ENCODE measurements at places on chromosomes 16 and 17.
A peak's percentile ranks its signal among the peaks of the same experiment; 100 is the strongest.

- no peak for DNase-seq
Observed at GRCh38 chr17:63997341-63998048, 656 bp upstream of the PRR29 start.

DNA sequence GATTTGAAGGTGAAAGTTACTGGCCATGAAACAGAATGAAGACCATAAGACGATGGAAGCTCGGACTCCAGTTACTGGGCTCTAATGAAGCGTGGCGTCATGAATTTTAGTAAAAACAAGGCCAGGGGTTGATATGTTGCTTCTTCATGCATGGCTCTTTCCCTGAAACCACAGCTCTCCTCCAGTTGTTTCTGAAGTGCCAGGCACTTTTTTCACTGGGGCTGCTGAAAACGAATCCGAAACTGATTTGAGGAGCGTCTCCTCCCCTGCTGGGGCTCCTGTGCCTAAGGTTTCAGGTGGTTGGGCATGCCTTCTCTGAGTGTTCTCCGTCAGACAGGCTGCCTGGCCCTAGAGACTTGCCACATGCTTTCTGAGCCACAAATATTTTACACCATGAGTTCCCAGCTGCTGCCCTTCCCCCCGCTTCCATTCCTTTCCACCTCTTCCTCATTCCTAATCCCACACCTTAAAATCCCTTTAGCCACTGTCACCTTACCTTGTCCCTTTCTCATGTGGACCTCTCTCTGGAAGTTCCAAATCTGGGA lies 3.7 kb upstream of the MYL4 start:
- DNase-seq, result peak; percentile 35

DNA sequence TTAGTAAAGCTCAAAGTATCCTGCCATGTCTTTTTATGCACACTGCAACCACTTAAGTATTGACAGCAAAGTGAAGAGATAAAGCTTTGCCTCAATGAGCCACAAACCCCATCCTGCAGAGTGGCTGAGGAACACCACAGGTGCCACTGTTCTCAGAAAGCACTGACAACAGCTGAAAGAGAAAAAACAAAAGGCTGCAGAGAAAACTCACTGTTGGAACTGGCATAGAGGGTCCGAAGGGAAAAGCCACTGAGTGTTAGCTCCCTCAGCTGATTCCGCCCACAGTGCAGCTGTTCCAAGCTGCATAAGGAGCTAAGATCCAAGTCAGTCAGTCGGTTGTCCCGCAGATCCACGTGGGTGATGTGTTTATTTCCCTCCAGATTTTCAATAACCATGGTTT lies 48.3 kb downstream of the PHLPP2 start:
- no peak for DNase-seq

- no peak for DNase-seq
Observed at GRCh38 chr16:84245956-84246678, 6.3 kb upstream of the KCNG4 start.

DNA sequence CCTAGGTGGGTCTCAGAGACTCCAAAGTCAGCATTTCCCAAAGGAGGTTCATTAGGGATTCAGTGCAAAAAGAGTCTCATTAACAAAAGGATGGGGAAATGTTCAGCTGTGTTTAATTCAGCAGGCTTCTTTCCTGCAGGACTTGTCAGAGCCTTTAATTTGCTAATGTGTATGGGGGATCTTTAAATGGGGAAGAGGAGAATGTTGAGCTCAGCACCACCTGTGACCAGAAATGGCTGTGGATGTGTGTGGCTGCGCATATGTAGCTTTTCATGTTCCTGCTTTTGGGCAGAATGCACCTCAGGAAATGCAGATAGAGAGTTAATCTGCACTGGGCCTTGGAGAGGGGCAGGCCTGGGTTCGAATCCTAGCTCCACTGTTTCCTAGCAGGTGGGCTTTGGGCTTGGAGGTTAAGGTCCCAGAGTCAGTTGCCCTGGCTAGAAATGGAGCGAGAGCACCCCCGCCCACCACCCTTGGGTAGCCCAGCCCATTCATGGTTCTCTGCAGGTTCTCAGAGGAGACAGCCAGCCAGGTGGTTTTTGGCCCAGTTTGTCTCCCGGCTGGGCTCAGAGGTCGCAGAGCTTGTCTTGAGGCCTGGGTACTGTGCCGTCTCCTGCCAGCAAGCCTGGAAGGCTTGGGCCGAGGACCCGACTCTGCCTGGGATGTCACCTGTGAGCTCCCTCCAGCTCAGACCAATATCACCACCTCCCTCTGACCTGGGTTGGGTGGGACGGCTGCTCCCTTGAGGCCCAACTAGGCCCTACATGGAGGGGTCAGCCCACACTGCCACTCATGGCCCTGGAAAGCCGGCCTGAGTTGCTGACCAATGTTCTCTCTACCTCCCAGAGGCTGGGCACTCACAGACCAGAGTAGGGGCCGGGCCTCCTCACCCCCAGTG lies 9.3 kb downstream of the ADCY7 start:
- DNase-seq, result no peak

DNA sequence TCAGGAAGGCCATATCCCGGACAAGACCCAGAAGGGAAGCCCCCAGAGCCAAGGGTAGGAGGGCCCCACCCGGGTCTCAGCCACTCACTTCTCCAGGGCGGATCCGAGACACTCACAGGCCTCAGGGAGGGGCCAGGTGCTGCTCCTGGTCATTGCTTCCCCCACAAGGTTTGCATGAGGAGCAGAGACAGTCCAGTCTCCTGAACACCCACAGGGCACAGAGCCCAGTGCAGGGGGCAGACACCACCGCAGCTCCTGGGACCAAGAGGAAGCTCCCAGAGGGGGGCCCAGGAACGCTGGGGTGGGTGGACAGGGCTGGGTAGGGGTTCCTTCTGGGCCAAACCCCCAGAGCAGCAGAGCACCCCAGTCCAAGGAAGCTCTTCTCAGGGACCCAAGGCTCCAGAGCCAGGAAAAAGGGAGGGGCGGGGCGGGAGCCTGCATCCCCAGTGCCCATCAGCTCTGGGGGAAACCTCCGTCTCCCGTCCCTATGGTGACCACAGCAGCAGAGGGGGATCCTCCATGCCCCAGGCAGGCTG lies 709 bp upstream of the MRPL28 start:
- DNase-seq, result no peak

DNA sequence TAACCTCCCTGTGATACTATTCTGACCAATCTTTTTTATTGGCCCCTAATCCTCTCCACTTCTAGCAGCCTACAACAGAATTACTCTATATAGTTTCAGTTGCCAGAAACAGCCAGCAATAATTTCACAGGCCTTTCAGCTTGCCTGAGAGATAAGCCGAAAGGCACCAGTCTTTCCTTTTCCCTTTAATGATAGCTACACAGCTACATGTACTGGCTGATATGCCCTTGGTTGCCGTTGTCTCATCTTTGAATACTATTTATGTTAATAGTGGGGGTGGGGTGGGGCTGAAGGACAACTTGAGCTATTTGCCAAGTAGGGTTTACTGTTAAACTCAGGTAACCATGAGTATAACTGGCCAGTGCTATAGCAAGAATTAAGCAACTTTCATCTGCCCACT lies 35.8 kb upstream of the RASL10B start:
- no peak for DNase-seq

GRCh38 chr17:73833775-73834488 lies 189.7 kb upstream of the SDK2 start:
- no peak for DNase-seq

DNA sequence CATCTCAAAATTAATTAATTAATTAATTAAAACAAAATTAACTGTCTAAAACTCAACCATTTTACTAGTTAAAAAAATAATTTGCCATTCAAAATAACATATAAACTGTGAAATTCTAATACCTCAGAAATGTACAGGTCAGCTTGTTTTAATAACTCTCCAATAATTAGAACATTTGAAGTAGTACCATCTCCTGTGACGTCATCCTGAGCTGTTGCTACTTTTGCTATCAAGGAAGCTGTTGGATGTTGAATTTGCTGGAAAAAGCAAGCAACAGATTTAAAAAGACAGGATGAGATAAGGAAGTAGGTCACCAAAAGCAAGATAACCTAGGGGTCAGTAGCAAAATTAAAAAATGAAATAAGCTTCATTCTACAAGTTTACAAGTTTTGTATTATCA lies 2.8 kb downstream of the CCT6B start:
- no peak for DNase-seq

DNA sequence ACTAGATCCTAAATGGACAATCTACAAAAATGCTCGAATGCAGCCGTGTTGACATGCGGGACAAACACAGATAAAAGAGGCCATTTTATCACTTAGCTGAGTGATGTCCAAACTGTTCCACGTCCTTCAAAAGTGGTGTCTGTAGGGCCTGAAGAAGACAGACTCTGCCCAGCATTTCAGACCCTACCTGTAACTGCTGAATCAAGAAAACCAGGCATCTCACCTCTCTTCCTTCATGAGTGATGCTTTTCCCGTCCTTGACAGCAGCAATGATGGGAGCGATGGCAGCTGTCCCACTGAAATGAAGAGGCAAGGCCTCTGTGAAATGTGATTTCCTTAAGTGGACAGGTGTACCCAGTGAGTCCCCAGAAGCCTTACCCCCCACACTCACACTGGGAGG lies 12.3 kb downstream of the ELAC2 start:
- no peak for DNase-seq

GRCh38 chr16:89316701-89317100 lies 99.2 kb downstream of the ZNF778 start:
- no peak for DNase-seq

GRCh38 chr16:14042706-14043105 lies 28.4 kb upstream of the MRTFB start:
- no peak for DNase-seq

- no peak for DNase-seq
Observed at GRCh38 chr17:10156948-10157607, 41.3 kb downstream of the GAS7 start.

DNA sequence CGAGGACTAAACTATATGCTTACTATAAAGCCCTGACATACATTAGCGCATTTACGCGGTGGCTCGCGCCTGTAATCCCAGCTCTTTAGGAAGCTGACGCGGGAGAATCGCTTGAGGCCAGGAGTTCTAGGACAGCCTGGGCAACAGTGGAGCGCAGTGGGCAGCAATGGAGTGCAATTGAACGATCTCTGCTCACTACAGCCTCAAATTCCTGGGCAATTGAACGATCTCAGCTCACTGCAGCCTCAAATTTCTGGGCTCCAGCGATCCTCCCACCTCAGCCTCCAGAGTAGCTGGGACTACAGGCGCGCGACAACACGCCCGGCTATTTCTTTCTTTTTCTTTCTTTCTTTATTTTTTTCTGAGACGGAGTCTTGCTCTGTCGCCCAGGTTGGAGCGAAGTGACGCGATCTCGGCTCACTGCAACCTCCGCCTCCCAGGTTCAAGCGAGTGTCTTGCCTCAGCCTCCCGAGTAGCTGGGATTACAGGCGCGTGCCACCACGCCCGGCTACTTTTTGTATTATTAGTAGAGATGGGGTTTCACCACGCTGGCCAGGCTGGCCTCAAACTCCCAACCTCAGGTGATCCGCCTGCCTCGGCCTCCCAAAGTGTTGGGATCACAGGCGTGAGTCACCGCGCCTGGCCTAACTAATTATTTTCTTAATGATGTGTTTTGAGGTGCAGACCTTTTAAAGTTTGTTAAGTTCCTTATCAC lies 506 bp upstream of the COG7 start:
- no peak for DNase-seq

- no peak for DNase-seq
Observed at GRCh38 chr17:44543213-44543904, 13.9 kb upstream of the FZD2 start.

DNA sequence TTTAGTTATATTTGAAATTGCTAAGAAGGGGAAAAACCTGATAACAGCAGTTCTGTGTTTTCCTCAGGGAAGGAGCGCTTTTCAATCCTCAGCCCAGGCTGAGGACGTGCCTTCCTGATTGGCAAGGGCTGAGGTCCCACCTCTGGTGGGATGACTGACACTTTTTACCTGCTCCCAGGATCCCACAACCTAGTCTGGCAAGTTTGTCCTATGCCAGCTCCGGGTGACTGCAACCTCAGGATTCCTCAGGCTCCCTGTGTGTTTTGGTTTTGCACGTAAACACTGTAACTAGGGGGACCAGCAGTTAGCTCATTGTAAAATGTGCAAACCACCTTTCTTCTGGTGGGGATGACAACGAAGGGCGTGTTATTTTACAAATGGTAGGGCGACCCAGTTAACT lies 7.5 kb downstream of the MARCHF10 start:
- DNase-seq, result no peak

- DNase-seq, result no peak
Observed at GRCh38 chr17:70239391-70239826, 70.1 kb downstream of the KCNJ2 start.

- DNase-seq, result no peak
Observed at GRCh38 chr17:12522336-12522735, 143.4 kb upstream of the MYOCD start.

DNA sequence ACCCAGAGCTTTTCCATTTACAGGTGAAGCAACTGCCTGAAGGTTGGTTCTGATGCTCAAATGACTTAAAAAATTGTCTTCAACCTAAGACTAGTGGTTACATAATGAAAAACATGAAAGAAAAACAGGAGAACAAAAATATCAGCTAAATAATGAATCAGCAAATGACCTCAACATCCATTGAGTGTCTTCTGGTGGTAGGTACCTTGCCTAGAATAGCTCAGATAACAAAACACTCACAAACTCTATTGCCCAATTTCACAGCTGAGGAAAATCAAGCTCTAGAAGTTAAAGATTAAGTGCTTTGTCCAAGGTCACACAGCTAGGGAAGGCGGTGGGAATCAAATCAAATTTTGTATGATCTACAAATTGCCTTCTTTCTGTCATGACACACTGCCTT lies 304.6 kb upstream of the CDH11 start:
- no peak for DNase-seq

DNA sequence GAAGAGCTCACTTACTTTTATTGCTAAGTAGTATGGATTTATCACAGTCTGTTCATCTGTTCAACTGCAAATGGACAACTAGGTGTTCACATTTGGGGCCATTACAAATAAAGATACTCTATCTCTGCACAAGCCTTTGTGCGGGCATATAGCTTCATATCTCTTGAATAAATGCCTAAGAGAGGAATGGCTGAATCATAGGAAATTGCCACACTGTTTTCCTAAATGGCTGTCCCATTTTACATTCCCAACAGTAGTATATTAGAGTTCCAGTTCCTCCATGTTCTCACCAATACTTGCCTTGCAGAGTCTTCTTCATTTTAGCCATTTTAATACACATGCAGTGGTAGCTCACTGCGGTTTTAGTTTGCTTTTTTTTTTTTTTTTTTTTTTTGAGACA lies 20.5 kb downstream of the NSMCE1 start:
- no peak for DNase-seq

GRCh38 chr16:86044881-86045590 lies 146.1 kb downstream of the IRF8 start:
- peak; percentile 21 for DNase-seq
